ENCODE measurements at places on chromosomes 4 and X. TPM values are rescaled to one million over a fixed set of nuclear protein-coding genes. Genes with fewer than 3 reads are reported as not detected.

DNA sequence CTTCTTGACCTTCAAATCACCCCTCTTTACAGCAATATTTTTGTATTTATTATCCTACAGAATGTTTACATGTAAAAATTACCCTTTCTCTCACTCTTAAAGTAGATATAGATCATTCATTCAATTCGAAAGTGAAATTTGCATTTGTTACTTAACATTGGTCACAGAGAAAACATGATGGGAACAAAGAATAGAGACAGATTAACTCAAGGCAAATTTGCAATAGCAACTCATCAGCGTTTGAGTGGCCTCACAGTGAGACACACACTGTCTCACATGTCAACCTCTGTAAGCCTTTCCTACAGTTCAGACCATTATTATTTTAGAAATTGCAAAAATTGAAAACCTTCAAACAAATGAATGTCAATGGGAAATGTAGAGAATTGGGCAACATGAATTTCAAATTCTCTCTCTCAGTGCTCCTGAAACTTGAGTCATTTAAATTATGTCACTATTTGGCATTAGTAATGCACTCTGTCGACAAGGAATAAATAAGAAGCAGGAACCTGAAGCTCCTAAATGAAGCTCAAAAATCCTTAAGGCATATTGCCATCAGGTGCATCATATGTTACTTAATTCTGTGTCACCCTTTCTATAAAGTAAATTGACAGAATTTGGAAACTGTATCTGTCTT lies 148.3 kb upstream of the ANXA10 start:
- no peak for DNase-seq

- no peak for DNase-seq
Observed at GRCh38 chr4:11183356-11183740, 245.3 kb downstream of the HS3ST1 start.

- DNase-seq, result peak; percentile 6
Observed at GRCh38 chr4:112213091-112213490, 18.5 kb upstream of the AP1AR start.

GRCh38 chrX:136825771-136826170 lies 45.0 kb upstream of the ARHGEF6 start:
- no peak for DNase-seq

DNA sequence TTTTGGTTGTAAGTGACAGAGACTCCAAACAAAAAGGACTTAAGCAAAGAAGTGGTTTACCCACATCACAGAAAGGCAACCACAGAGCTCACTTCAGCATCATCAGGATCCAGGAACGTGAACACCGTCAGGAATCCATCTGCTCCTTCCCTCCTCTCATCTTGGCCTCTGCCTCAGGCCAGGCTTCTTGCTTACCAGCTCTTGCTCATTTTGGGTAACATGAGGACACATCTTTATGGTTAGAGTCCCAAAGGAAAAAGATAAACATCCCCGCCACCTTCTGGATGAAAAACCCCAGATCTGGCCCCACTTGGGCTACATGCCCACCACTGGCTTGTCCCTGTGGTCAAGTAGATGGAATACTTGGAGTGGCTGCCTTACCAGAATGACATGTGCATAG lies 176.8 kb upstream of the RPL34 start:
- peak; percentile 78 for DNase-seq

DNA sequence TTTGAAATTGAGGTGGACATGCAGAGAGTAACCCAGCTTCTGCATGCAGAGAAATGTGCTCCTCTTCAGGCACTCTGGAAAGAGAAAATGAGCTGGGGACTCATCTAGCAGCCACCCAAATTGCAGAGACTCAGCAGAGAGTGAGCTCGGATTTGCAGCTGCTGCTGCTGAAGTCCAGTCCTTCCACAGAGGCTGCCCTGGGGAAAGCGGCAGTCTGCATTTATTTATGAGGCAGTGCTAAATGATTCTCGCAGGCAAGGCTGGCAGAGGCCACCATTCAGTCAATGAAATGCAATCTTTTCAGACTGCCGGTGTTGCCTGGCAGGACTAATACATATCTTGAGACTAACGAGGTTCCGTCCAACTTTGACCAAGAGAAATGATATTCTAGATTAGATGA lies 404.8 kb downstream of the NLGN4X start:
- DNase-seq, result no peak

DNA sequence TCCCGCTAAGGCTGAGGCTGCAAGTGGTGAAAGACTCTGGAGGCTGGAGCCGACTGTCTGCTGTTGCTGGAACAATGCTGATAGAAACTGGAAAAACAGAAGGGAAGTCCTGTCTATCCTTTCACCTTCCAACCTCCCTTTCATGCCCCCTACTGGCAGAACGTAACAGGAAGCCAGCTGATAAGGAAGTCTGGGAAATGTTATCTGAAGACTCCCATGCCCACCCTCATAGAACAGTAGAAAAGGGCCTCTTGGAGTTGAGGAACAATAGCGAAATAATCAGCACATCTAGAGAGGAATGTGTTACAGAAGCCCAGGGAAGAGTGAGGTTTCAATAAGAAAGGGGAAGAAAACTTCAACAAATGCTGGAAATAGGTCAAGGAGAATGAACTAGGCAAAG lies 117.1 kb upstream of the DKK2 start:
- peak; percentile 25 for DNase-seq

DNA sequence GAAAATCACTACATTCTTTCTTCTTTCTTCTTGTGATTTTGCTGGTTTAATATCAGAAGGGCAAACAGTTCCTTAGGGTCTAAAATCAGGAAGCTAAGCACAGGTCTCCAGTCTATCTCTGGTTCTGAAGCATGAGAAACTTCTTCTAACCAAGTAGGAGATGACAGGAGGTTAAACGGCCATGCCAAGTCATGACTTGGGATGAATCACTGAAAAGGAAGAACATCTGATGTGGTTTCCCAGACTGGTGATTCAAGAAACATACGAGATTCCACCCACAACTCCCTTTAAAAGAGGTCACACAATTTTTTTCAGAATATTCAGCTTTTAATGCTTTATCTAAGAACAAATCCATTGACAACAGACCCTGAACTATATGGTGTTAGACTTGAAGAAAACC lies 684.0 kb upstream of the PRKX start:
- DNase-seq, result no peak

The TBX22 gene
- not detected for total RNA-seq

The MORF4L2 gene
- total RNA-seq, result 542 TPM

The PNMA5 gene
- total RNA-seq, result not detected
